ENCODE measurements at places on chromosomes 7 and 10. TPM values are rescaled to one million over a fixed set of nuclear protein-coding genes. Genes with fewer than 3 reads are reported as not detected.

The GDF10 gene
- total RNA-seq, result 0.56 TPM

DNA sequence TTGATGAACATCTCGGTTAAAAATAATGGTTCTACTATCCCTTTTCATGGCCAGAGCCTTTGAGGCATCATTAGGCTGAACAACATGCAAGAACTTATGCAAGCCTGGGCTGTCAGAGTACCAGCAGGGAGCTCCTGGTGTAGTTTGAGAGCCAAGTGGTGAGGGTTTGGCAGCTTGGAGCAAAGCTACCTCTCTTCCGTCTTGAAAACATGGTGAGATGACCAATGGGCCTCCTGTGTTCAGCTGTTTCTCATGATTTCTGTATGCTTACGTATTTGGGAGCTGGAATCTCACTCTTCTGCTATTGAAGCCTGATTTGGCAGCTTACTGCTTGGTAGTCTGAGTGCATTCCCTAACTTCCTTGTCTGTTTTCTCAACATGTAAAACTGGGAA, 150.4 kb downstream of the CXCL12 start:
- no peak overlapping the region for H3K4me3 ChIP-seq
- H3K27me3 ChIP-seq, result peaks cover 3% of the 10 kb centered on the region
- H3K4me1 ChIP-seq, result no peaks in the 10 kb centered on the region

DNA sequence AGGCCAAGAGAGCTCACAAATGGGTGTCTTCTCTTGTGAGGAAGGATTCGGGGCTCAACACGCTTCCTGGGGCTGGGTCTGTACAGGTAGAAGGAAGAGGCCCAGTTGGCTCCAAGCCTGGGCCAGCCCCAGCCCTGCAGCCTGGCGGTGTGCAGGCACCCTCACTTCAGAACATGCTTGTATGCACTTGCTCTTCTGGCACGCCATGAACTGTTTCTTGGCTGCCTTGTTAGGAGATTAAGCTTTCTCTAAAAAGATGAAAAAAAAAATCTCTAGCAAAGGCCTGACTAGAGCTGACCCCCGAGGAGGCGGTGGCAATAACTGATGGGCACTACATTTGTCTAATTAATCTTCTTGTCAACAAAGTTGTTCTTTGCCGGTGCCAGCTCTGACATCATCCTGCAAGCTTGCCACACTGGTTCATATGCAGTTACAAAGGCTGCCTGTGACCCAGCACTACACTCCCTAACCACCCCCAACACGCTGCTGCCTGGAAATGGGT, 94.7 kb downstream of the WDR11 start:
- H3K4me1 ChIP-seq, result peaks cover 12% of the 10 kb centered on the region
- no peak for DNase-seq
- H3K27me3 ChIP-seq, result peaks cover 26% of the 10 kb centered on the region
- H3K27ac ChIP-seq, result no peak overlapping the region

DNA sequence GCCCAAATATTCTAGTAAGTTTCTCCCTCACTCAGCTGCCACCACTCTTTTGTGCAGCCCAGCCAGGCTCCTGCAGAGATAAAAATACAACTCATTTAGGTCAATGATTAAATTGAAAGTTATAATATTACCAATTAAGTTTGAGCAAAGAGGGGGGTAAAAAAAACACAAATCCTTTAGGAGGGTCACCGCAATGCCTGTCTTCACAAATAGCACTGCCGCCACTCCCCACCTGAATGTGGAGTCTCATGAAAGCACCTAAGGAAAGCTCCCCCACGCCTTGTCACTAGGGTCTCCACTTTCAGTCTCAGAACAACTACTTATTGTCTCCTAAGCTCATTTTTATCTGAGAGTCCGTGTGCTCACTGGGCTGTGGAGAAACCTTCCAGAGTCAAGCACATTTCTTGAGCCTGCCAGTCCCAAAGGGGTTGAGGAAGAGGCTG, 148.7 kb downstream of the FGFR2 start:
- no peaks in the 10 kb centered on the region for H3K36me3 ChIP-seq
- no peaks in the 10 kb centered on the region for H3K4me1 ChIP-seq

DNA sequence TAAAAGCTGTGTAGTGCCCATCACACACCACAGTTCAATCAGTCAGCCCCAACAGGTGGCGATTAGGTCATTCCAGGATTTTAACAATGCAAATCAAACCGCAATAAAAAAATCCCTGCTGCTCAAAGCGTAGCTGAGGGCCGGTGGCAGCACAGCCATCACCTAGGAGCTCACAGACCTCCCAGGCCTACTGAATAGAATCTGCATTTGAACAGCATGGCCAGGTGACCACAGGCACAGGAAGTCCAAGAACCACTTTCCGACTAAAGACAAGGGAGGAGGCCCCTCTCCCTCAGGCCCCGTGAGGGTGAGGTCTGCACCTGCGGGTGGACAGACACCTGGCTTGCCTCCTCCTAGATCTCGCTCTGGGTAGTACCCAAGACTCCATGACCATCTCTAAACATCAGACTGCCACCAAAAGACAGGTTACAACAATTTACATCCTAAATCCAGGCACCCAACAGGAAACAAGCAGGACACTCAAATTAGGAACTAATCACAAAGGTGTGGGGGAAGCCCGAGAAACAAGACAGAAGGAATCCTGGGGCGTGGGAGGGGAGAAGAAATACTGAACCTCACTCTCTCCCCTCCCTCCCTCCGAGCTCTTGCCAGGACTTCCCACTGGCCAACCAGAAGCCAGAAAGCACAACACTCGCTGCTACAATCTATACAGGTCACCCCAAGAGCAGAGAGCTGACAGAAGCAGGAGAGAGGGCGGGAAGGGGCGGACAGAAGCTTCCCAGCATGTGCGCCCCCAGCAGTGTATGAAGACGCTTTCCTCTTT, 19.2 kb downstream of the GNA12 start:
- no peak overlapping the region for H3K27ac ChIP-seq
- peaks cover 2% of the 10 kb centered on the region for H3K36me3 ChIP-seq
- DNase-seq, result no peak
- H3K4me3 ChIP-seq, result no peak overlapping the region

- no peaks in the 10 kb centered on the region for H3K36me3 ChIP-seq
- no peak overlapping the region for H3K27ac ChIP-seq
- DNase-seq, result no peak
Observed at GRCh38 chr7:95957510-95957909, 185.2 kb downstream of the DYNC1I1 start.

The RAMP3 gene
- total RNA-seq, result not detected

The SPDYE9 gene
- not detected for total RNA-seq

DNA sequence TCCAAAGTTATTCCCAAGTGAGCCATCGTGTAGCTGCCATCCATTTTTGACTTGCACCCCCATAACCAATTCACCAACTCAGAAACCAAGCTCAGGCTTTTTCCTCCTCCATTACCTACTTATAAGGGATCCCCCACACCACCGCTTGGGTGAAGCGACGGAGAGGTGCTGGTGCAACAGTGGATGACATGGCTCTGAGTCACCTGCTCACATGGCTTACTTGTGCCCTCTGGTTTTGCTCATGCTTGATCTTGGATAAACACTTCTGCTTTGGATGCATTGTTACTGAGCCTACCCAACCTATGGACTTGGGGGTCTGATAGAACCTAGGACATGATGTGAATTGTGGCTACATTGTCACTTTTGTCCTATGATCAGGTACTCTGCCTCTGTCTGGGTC, 12.0 kb upstream of the AKR1B1 start:
- H3K27me3 ChIP-seq, result no peaks in the 10 kb centered on the region
- H3K27ac ChIP-seq, result no peak overlapping the region
- H3K4me1 ChIP-seq, result no peaks in the 10 kb centered on the region
- DNase-seq, result no peak
- no peaks in the 10 kb centered on the region for H3K36me3 ChIP-seq
- no peak overlapping the region for H3K4me3 ChIP-seq
